ENCODE measurements at places on chromosomes 3 and 15.
A peak's percentile ranks its signal among the peaks of the same experiment; 100 is the strongest.

GRCh38 chr15:97984157-97984556 is 23.7 kb downstream of the ARRDC4 start:
- DNase-seq, result no peak

GRCh38 chr3:13706886-13707285 is 158.0 kb downstream of the FBLN2 start:
- no peak for DNase-seq

GRCh38 chr15:35218215-35218614 is 133.1 kb upstream of the NANOGP8 start:
- no peak for DNase-seq

GRCh38 chr15:53328341-53328740 is 431.1 kb downstream of the WDR72 start:
- DNase-seq, result no peak

DNA sequence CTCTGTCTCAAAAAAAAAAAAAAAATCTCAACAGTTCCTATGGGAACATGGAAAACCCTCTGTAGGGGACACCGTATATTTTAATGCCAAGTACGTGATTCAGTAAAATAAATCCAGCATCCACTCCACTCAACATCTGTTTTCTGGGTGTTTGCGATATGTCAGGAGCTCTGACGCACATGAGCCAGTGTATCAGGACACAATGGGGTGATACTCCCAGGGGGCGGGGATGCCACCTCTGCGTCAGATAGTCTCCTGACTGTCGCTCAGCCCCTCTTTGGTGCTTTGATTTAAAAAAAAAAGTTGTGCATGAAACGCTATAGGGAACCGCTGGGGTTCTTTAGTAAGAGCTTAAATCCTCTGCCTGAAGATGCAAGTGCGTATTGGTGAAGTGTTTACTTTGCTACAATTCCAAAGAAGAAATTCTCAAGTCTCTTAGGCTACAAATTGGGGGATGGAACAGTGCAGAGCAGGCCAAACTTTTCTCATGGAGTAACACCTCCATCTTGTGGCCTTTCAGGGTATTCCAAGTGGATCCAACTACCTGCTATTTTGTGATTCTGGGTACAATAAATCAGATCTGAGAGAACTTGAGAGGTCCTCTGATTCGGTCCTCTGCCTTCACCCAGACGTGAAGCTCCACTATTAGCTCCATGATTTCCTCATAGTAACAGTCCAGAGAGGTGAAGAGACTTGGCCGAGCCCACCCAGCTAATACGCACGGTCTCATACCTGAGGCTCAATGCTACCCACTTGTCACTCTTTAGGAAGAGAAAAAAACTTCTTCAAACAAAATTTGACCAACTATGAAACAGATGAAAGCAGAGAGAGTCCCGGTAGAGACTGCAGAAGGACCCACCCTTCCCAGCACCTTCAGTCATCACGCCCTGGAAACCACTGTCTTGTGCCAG is 9.3 kb upstream of the NR2E3 start:
- peak; percentile 54 for DNase-seq

GRCh38 chr3:48240000-48240963 is 622 bp upstream of the ZNF589 start:
- DNase-seq, result no peak

DNA sequence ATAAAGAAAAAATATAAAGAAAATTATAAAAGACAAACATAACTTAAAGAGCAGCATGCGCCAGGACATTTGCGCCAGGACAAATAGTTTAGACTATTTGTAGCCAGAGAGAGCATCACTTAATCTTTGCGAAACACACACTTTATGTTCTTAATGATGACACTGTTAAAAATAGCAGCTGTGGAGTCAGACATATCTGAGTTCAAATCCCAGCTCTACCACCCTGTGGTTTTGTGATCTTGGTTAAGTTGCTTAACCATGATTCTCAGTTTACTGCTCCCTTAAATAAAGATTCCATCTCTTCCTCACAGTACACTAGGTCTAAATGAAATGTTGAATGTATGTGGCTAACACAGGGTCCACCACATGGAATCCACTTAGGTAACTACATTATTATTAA is 31.4 kb downstream of the KCNMB2 start:
- no peak for DNase-seq

Measured in fibroblast of skin of left quadriceps (primary cell).